CD4-positive, alpha-beta T cell treated with Interleukin-6 at 100 ng/mL for 8 hours (primary cell): ENCODE measurements at places on chromosomes 2 and 18.

DNA sequence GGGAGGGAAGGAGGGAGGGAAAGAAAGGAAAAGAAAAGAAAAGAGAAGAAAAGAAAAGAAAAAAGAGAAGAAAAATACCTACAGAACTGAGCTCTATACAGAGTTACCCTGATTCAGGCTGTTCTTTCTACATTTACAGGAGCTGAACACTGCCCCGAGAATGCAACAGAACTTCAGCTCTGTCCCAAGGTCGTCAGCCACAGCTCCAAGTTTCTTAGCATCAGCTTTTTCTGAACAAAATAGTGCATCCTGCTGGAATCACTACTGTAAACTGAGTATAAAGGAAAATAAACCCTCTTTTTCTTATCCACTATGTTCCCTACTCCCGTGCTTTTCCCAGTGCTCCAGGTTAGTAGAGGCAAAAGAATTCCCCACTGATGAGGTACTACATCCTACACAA, 4.7 kb upstream of the PPP4R1 start:
- no peak for DNase-seq

- peak; percentile 72 for DNase-seq
These were observed 378 bp upstream of the IAH1 start for GRCh38 chr2:9473985-9474360.

DNA sequence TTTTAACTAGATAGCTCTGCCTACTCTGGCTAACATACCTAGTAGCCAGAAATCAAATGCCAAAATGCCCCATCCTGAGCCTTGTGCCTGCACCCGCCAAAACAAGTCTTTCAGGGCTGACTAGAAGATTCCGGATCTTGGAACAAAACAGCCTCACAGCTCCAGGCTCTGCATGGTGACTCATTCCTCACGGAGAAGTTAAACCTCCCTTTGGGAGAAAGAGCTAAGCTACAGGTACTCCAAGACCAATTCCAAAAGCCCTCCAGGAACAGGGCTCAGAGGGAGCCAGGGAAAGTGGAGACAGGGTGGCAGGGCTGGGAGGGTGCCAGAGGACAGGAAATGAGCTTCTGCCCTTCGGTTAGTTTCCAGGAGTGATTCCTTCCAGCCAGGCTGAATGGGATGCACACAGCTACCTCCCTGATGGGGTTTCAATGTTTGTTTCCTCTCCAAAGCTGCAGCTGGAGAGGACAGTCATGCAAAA, 295.6 kb downstream of the TNS1 start:
- DNase-seq, result no peak

GRCh38 chr18:37547196-37547827, 18.3 kb downstream of the CELF4 start:
- DNase-seq, result no peak

DNA sequence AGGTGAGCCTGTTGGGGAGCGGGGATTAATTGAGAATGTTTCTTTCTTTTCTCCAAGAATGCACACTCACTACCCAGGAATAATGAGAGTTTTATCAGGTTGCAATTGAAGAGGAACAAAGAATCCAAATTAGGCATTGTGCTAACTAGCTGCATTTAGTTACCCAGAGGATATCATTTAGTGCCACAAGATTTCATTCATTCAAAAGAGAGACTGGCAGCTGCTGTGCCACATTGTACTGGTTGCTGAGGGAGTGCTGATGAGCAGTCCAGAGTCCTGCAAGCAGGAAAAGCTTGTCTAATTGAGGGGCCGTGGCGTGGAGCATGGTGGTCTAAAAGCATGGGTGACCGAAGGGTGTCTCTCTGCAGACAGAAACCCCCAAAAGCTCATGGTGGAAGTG, 97.6 kb downstream of the CTAGE1 start:
- no peak for DNase-seq

DNA sequence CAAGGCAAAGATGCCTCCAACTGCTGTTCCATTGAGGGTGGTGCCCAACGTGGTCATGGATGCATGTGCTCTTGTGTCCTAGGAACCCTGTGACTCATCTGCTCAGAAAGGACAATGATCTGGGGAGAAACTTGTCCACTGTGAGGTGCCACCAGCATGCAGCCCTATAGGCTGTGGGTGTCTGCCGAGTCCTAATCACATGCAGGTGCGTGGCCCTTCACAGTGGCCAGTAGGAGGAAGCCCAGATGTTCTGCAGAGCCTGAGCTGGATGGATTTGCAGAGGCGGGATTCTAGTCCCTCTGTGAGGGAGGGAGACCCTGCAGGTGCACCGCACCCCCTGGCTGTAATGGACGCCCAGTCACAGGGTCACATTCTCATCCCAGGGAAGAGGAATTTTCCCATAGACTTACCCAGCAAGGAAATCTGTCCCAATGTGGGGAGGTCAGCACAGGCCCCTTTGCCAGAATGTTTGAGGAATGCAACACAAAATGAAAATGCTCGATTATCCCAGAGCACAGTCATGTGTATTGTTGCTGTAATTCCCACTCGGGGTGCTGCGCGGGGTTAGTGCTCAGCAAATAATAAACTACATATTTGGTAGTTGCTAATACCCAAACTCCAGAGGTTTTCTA, 13.9 kb downstream of the GDF7 start:
- no peak for DNase-seq

GRCh38 chr18:75083131-75083530, 125.8 kb downstream of the PTGR3 start:
- no peak for DNase-seq

DNA sequence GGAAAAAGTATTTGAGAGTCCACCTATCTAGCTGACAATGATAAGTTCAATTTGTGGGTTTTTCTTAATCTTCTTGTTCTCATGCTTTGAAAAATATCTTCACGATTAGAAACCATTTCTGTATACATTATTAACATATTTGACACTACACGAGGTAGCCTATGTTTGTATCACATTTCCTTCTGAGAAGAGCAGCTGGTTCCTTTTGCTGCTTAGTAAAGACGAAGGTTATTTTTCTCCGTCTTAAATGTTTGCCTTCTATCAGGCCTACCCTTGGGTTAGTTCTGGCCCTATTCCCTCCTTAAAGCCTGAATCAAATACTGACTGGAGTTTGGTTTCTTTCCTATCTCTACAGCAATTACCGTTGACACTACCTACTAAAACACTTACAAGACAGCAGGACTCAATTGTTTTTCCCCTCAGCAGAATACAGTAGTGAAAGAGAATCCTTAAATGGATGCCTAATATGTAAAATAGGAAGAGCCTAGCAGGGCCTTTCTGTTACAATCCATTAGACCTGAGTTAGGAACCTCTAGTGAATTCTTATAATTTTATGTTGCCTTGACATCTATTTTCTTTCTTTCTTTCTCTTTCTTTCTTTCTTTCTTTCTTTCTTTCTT, 790.4 kb downstream of the EPHA4 start:
- DNase-seq, result no peak
